Iris pigment epithelial cell (primary cell): ENCODE measurements at places on chromosomes 1 and 21.
A peak's percentile ranks its signal among the peaks of the same experiment; 100 is the strongest.

- peak; percentile 92 for DNase-seq
These were observed 16.4 kb upstream of the RASSF5 start for GRCh38 chr1:206490771-206491405.

DNA sequence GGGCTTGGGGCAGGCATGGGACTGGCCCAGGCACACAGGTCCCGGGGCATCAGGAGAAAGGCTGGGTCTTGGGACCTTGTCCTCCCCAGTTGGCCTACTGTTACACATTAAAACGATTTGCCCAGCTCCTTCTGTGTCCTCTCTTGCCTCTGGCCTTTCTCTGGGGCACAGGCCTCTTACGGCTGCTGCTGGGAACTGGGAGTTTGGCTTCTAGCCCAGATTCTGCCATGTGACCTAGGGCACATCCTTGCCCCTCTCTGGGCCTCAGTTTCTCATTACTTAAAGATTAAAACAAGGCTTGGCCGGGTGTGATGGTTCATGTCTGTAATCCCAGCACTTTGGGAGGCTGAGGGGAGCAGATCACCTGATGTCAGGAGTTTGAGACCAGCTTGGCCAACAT, 14.0 kb downstream of the KDF1 start:
- DNase-seq, result no peak

GRCh38 chr21:45013260-45013841, 61.0 kb upstream of the ADARB1 start:
- no peak for DNase-seq

DNA sequence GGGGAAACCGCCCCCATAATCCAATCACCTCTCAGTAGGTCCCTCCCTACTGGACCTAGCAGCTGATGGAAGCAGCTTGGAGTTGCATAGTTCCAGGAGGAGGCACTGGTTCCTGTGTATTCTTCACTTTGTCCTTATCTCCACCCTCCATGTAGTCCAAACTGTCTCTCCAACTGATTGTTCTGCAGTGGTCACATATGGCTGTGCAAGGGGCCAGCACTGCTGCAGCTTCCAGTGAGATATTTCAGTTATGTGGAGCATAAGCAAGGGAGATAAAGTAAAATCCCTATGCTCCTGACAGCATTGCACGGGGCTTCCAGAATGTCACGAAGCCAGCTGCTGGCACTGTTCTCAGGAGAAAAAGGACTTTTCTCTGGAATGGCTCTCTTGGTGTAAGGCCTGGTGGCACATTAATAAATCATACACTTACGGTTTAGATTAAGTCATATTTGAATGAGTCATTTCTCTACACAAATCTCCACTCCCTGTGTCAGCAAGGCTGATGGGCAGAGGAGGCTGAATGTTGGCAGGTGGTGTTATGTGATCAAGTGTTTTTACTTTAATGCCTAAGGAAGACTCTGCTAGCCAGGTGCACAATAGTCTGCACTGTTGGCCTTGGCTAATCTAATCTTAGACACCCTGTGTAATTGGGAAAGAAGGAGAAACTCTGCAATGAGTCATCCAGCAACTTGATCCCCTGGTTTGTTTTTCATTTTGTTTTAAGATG, 93.4 kb downstream of the KCNK1 start:
- DNase-seq, result peak; percentile 52

DNA sequence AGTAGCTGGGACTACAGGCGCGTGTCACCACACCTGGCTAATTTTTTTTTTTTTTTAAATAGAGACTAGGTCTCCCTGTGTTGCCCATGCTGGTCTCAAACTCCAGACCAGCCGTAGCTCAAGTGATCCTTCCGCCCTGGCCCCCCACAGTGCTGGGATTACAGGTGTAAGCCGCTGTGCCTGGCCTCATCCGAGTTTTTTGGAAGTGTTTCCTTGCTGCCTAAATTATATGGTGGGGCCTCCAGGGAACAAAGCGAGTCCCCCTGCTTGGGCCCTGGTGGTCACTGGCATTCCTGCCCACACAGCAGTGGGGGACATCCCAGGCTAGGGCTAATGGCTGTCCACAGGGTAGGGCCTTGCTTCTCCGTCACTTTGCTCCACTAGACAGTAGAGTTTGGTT, 143.8 kb downstream of the PCBP3 start:
- no peak for DNase-seq

DNA sequence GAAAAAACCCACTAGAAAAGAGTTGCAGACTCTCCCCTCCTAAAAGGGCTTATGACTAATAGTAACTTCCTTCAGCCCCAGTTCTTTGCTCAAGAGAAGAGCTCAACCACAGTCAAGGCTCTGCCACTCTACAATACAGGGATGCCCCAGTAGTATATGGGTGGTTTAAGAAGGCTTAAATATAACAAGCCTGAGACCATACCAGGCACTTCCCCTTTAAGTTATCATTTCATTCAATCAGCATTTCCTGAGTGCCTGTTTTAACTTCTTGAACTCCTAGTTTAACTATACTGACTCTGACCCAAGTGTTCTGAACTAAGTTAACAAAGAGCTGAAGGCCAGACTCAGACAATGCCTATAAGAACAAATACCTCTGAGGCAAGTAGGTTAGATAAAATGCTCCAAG, 19.8 kb downstream of the PRPF38A start:
- DNase-seq, result peak; percentile 45

GRCh38 chr21:42254083-42254482, 35.1 kb downstream of the ABCG1 start:
- no peak for DNase-seq

- peak; percentile 58 for DNase-seq
These were observed 20.1 kb downstream of the CFHR5 start for GRCh38 chr1:196997423-196997822.

GRCh38 chr1:67887146-67887545, 53.9 kb upstream of the GNG12 start:
- no peak for DNase-seq

GRCh38 chr1:119903443-119903835, 7.1 kb upstream of the ADAM30 start:
- peak; percentile 11 for DNase-seq

GRCh38 chr1:186442651-186443375, 18.1 kb downstream of the PDC start:
- peak; percentile 48 for DNase-seq

DNA sequence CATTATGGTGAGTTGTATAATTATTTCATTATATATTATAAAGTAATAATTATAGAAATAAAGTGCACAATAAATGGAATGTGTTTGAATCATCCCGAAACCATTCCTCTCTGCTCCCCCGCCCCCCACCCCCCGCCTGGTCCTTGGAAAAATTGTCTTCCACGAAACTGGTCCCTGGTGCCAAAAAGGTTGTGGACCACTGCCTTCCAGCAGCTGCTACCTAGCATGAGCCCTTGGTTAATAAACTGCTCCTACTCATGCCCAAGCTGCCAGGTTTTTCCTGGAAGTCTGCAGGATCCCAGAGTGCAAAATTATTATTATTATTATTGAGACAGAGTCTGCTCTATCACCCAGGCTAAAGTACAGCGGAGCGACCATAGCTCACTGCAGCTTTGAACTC, 6.8 kb upstream of the IFNGR2 start:
- no peak for DNase-seq

GRCh38 chr1:160646711-160647328, at the start of gene SLAMF1:
SLAMF1 (minus strand) TSS chr1:160647044; CDS start chr1:160646945, 99 bp downstream.
- DNase-seq, result no peak

DNA sequence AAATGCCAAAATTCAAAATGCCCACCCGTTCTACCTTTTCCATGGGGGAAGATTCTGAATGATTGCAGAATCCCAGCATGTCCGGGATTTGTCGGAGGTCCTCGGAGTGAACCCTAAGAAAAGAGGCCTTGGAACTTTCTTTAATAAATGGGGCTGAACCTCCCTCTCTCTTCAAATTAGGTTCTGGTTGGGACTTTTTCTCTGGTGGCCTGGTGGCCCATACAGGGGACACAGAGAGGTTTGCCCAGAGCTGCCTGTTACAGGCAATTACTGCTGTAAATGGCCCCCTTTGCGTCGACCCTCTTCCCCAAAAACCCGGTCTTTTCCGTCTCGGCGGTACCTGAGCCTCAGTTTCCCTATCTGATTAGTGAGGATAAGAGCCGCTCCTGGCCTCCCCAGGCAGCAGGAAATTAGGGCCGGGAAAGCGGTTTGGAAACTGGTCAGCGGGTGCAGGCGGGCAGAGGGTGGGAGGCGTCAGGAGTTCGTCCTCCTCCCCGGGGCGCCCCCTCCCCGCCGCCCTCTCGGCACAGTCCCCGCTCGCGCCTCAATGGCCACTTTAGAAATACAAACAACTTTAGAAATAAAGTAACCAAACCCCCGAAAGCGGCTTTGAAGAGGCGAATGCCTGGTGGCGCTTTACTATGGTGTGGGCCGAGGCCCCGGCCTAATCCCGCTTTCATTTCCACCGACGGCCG, 15.6 kb downstream of the PAX7 start:
- no peak for DNase-seq

DNA sequence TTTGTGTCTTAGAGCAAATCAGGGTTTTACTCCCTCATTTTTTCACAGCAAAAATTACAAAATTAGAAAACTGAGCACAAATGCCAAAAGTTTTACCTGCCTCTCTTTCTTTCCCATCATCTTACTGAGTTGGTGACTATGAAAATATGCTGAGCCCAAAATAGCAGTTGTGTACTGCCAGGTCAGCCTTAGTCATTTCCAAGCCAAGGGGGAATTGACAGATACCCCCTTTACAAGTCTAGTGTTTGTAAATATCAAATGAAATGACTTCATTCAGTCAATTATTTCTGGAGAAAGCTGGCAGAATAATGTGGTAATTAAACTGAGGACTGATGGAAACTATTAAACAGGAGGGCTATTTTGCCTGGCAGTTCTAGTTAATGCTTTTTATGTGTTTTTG, 11.4 kb upstream of the GORAB start:
- DNase-seq, result no peak

- no peak for DNase-seq
These were observed 662.3 kb upstream of the PTBP2 start for GRCh38 chr1:96059276-96059675.

DNA sequence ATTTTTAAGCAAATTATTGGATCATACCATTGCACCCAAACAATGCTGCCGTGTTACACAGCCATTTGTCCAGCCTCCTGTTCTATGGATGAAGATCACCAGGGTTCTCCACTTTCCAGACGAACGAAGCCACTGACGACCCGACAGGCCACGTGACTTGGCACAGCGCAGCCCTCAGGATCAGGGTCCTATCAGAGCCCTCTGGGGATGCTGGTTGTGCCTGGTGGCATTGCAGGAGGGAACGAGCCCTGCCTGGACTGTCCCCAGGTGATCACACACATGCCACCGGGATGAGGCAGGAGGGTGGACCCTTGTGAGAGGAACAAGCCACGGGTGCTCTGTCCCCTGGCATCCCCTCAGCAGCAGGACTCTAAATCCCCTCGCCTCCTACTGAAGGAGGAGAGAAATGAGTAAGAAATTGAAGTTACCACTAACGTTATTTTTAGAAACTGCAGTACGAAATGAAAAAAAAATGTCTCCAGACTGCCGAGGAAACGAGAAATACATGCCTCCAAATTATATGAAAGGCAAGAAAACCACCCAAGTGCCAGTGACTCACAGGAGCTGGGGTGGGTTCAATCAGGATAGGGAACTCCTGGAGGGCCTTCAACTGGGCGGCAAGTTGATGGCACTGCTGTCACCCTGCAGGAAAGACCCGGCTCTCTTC, 58.7 kb upstream of the PDE9A start:
- no peak for DNase-seq

DNA sequence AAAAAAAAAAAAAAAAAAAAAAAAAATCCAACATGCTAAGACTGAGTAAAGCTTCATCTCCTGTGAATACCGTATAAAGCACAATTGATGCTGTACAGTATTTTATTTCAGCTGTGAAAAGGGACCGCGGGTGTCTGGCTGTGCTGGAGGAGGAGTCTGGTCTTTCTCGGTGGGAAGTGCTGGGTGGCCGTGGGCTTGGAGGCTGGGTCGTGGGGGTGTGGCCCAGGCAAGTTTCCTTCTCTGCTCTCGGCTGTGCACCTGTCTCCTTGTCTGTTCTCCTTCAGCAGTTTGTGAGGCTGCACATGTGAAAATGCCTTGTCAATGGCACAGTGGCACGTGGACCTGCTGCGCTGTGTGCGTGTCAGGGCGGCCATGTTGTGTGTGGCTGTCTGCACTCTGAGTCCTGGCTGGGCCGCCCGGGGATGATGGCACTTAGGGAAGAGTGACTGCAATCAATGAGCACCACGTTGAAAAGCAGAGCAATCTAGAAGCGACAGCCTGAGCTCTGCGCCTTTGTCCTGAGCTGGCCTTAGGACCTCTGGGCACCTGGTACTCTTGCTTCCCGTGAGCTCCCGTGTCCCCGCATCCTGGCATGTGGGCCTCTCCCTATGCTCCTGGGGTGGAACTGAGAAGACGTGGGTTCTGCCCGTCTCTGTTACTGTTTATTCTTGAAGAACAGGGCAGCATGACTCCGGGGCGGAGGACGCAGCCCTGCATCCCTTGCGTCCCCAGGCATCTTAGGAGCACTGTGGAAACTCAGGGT, 14.5 kb downstream of the AGPAT3 start:
- DNase-seq, result no peak

DNA sequence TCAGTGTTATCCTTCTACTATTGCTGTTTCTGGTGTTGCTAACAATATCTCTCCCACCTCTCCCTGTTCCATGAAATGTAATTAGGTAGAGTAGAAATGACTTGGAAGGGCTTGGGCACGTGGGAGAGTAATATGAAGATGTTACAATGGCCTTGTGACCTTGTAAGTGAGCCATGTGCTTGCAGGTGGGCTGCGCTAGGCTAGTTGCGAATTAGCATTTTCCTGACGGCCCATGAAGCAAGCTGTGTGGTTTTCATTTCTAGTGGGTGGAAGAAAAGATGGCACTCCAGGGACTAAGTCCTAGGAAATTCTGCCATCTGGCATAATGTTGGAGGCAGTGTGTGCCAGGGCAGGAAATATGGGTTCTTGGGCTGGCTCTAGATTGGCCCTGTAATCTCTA, 7.8 kb upstream of the DDX20 start:
- no peak for DNase-seq

GRCh38 chr1:246001142-246001836, 505.8 kb downstream of the SMYD3 start:
- peak; percentile 90 for DNase-seq

- DNase-seq, result no peak
These were observed 18.9 kb downstream of the FAAH start for GRCh38 chr1:46412893-46413595.

- DNase-seq, result peak; percentile 79
These were observed 216.8 kb downstream of the KAZN start for GRCh38 chr1:14815175-14815877.

DNA sequence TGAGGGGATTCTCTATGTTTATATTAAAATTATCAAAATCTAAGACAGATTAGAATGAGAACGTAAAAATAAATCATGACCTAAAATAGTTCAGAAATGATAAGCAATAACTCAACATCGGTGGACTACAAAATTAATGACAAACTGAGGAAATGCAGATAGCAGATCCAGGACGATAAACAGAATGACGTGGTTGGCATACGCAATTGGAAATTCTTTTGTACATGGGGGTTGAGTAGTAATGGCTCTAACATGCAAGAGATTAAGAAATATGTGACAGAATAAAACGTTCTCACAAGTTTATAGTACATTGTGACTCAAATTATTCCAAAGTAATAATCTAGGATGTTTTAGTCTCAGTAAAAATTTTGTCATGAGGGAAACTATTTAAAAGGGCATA, 575.2 kb upstream of the BRINP3 start:
- DNase-seq, result no peak
